T-helper 17 cell (primary cell): ENCODE measurements at places on chromosomes 6 and 20. TPM values are rescaled to one million over a fixed set of nuclear protein-coding genes. Genes with fewer than 3 reads are reported as not detected.

The DLK2 gene
- 0.89 TPM for total RNA-seq

- DNase-seq: no peak
Measured at GRCh38 chr6:39520411-39520810, 197.9 kb upstream of the KCNK16 start.

The IGF2R gene
- 56.7 TPM for total RNA-seq

The PROKR2 gene
- total RNA-seq: not detected

DNA sequence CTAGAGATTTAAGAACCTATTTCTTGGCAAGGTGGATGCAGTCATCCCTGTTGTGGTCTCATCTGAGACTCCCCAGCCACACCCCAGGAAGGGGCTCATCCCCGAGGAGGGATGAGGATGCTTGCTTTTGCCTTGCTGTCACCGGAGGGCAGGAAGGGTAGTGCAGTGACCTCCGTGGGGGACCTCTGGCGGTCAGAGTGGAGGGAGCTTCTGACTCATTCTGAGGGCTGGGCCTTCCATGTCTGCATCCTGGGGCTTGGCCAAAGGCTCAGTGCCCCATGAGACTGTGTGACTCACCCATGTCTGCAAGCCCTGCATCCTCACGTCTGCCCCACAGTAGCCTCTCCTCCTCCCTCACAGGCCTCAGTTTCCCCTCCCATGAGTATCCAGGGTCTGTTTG, 38.7 kb downstream of the UQCC2 start:
- DNase-seq: no peak

DNA sequence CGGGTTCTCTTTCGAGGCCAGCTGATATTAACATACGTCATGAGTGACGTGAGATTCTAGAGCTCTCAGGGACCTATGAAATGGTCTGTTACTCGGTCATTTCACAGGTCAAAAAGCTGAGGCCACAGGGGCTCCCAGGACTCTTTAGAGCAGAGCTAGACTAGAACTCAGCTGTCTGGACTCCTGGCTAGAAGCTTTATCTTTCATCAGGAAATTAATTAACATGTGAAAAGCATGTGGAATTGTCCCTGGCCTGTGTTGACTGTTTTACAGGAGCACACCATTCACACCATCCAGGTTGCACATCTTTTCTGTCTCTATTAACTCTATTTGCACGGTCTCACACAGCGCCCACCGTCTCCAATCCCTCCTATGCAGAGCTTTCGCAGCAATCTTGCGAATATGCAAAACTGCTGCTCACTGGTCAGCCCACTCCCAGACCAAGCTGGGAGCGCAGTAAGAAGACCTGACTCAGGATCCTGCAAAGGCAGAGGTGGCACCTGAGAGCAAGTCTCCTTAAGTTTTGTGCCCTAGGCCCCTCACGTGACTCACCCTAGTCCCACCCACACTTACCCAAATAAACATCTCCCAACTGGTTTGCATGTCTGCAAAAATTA, 522.5 kb downstream of the CD83 start:
- no peak for DNase-seq
